Activated T-cell treated with anti-CD3 and anti-CD28 coated beads, Interleukin-2, amount 50 U/mL, for 24 hours (primary cell): ENCODE measurements at places on chromosomes 16 and 17.
A peak's percentile ranks its signal among the peaks of the same experiment; 100 is the strongest.

DNA sequence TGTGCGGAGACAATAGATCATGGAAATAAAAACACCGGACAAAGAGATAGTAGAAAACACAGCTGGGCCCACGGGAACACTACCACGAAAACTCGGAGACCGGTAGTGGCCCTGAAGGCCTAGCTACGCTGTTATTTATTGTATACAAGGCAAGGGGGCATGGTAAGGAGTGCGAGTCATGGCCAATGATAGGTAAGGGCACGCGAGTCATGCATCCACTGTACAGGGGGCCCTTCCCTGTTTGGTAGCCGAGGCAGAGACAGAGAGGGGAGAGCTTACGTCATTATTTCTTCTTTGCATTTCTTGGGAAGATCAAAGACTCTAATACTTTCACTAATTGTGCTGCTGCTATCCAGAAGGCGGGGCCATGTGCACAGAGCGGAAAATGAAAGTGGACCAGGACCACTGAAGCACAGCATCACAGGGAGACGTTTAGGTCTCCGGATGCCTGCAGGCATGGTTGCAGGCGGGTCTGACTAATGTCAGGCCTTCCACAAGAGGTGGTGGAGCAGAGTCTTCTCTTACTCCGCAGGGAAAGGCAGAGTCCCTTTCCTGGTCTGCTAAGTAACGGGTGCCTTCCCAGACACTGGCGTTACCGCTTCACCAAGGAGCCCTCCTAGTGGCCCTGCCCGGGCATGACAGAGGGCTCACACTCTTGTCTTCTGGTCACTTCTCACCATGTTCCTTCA lies 74.4 kb upstream of the ARL4D start:
- no peak for DNase-seq

GRCh38 chr16:65745-66144 lies 6.7 kb downstream of the RHBDF1 start:
- peak; percentile 93 for DNase-seq

GRCh38 chr16:11670171-11671131 lies 2.2 kb downstream of the SNN start:
- DNase-seq, result peak; percentile 58

DNA sequence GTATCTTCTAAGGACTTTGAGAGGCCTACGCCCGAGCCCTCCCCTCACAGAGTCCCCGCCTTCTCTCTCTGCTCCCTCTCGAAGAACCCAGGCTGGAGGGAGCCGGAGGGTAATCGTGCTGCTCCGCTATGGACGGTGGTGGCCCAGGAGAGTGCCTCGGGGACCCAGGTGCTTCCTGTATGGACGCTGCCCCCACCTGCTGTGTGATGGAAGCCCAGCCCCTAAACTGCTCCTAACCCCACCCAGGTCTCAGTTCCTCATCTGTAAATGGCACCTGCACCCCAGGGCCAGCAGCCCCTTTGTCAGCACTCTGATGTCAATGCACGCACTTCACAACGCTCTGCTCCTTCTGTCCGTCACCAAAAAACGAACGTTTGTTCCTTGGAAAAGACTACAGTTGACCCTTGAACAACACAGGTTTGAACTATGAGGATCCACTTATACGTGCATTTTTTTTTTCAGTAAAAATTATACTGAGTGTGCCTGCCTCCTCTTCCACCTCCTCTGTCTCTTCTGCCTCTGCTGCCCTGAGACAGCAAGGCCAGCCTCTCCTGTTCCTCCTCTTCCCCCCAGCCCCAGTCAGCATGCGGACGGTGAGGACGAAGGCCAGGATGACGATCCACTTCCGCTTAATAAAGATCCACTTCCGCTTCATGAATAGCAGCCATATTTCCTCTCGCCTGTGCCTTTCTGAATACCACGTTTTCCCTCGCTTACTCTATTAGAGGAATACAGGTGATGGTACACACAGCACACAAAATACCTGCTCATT lies 118.3 kb downstream of the BANP start:
- no peak for DNase-seq

GRCh38 chr16:64687123-64687522 lies 434.7 kb downstream of the CDH11 start:
- no peak for DNase-seq

DNA sequence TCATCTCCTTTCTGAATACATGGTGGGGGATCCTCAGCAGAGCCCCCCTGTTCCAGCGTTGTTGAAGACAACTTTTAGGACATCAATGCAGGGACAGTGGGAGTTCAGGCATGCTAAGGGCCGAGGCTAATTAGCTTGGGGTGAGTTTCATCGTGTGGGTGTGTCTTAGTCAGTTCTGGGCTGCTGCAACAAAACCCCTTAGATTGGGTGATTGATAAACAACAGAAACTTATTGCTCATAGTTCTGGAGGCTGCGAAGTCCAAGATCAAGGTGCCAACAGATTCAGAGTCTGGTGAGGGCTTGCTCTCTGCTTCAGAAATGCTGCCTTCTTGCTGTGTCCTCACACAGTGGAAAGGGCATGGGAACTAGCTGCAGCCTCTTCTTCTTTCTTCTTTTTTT lies 214.0 kb downstream of the NTN1 start:
- DNase-seq, result no peak

DNA sequence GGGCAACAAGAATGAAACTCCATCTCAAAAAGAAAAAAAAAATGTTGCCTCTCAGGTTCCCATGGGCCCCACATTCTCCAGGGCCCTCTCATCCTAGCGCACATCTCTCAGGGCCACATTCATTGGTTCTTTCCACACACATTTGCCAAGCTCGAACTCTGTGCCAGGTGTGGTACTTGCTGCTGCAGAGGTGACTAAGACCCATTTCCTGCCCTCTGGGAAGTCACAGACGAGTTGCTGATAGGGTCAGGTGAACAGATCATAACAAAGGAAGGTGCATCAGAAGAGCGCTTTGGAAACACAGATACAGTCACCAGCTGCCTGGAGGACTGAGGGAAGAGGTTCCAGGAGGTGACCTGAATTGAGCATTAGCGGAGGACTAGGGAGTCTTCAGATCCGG lies 1.0 kb downstream of the GSDMA start:
- no peak for DNase-seq

GRCh38 chr16:83554096-83554495 lies 253.7 kb upstream of the HSBP1 start:
- no peak for DNase-seq

- DNase-seq, result peak; percentile 11
Observed at GRCh38 chr16:3642397-3643094, 11.9 kb upstream of the DNASE1 start.

- DNase-seq, result no peak
Observed at GRCh38 chr17:61361084-61361483, 38.6 kb upstream of the TBX2 start.
